Fibroblast of lung (primary cell): ENCODE measurements at places on chromosomes 4 and X. TPM values are rescaled to one million over a fixed set of nuclear protein-coding genes. Genes with fewer than 3 reads are reported as not detected.

The DTHD1 gene
- total RNA-seq = not detected in 2 replicates

The TMEM131L gene
- 7.2 and 15.0 TPM in 2 replicates for total RNA-seq

The CDKL5 gene
- 2.8 and 5.0 TPM in 2 replicates for total RNA-seq

The MAGEE1 gene
- 0.77 and 1.2 TPM in 2 replicates for total RNA-seq

GRCh38 chr4:185534866-185535611 is at the start of gene PDLIM3:
Gene PDLIM3 (minus strand): TSS chr4:185535507. CDS start chr4:185535434, 73 bp downstream.
- no peak for DNase-seq

GRCh38 chr4:47990145-47990544 is 26.3 kb downstream of the CNGA1 start:
- no peak for DNase-seq

DNA sequence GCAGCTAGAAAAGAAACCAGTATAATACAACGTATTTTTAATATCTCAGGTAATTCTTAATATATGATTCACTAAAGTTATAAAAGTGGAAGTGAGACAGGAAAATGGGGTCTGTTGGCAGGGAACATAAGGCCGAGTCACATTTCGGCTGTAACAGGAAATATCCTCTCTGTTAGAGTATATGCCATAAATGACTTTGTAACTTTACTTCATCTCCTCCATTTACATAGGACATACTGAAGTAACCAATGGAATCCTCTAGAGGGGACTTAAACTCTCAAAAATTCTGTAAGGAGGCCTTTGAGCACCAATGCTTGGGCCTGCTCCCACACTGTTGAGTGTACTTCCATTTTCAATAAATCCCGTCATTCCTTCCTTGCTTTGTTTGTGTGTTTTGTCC is 71.3 kb downstream of the ANKRD17 start:
- DNase-seq = peak; percentile 36

GRCh38 chr4:65561164-65561563 is 109.1 kb downstream of the EPHA5 start:
- no peak for DNase-seq

- no peak for DNase-seq
Measured at GRCh38 chr4:41305476-41305875, 48.7 kb downstream of the UCHL1 start.

DNA sequence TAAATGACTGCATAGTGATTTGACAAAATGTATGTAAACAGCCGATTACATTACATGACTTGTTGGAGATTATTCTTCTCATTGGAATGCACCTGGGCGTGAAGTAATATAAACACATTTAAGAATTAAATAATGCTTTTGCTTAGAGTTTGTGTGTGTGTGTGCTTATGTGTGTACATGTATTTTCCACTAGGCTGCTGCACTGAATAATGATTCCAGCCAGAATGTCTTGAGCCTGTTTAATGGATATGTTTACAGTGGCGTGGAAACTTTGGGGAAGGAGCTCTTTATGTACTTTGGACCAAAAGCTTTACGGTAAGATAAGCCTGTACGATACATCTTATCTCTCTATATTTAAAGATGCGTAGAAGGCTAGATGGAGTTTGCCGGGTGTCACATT is 12.6 kb downstream of the NEIL3 start:
- DNase-seq = peak; percentile 29

DNA sequence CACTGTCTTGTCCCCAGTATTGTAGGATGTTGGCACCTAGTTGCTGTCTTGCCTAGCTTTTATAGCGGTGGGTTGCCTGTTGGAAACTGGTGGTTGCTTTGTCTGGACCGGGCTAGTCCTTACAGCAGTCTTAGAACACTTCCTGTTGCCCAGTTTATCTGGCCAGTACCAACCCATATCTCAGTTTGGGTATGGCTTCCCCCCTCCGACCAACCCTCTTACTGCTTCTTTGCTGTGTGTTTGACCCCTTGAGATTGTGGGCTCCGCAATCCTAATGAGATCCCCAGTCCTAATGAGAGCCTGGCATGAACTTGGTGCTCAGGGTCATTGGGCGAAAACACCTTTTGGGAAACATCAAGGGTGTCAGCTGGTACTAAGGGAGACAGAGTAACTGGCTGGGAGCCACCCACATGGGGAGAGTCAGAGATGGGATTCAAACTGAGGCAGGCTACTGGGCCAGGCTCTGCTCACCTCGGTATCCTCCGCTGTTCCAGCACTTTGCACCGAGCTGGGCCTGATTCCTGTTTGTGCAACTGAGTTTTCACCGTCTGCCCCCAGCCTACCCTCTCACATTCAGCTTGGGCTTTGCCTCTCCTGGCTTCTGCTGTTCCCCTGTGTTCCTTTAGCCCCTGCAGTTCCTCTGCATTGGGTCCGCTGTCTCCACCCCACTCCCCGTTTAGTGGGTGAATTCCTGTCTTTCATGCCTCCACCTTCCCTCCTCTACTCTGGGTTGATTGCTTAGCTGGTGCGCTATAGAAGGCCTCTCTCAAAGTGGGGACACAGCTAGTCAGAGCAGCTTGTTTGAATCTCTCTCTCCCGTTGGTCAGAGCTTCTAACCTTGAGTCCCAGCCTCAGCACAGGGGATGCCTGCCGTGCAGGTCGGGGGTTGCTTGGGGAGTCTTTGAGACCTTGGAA is 1.6 kb downstream of the TBC1D14 start:
- DNase-seq = no peak

DNA sequence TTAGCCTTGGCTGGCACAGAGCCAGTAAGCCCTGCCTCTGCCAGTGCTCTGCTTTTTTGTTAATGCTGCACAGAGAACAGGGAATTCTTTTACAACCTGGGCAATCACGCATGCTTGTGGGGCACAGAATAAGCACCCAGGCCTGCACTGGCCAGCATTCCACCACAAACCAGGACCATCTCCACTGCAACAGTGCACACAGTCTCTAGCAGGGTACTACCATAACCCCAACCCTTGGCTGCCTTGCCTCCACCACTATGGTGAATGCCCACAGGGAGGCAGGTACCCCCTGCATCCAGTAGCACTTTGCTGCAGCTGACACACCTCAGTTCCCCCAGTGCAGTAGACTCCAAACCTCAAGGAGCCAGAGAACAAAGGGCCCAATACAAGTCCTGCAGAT is 19.2 kb upstream of the FAAH2 start:
- DNase-seq = no peak

- DNase-seq = no peak
Measured at GRCh38 chrX:68203211-68203610, 230.1 kb downstream of the OPHN1 start.

- peak; percentile 7 for DNase-seq
Measured at GRCh38 chrX:10549280-10549679, 71.1 kb downstream of the MID1 start.

- DNase-seq = peak; percentile 73
Measured at GRCh38 chrX:11435568-11435967, 142.4 kb downstream of the AMELX start.

- peak; percentile 94 for DNase-seq
Measured at GRCh38 chr4:88533937-88534750, 10.6 kb upstream of the PYURF start.

- DNase-seq = peak; percentile 40
Measured at GRCh38 chr4:140858897-140859296, 102.7 kb upstream of the TBC1D9 start.

GRCh38 chr4:86822136-86822535 is 27.0 kb downstream of the SLC10A6 start:
- no peak for DNase-seq

DNA sequence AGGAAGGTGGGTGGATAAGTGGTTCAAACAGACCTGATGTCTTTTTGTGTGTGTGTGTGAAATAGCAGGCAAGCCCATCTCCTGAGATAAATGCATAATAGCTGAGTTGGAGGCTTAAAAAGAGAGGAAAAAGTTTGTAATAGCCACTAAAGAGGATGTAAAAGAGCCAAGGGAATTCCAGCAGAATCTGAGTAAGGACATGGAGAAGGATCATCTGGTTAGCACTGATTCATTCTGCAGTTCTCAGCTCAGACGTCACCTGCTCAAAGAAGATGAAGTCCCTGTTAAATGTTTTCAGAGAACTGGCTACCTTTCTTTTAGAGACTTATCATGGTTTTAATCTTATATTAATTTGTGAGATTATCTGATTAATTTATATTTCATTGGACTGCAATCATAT is 21.0 kb upstream of the IL13RA2 start:
- DNase-seq = peak; percentile 41
